ENCODE measurements at places on chromosomes 2 and 18.

- DNase-seq: no peak
Measured at GRCh38 chr2:167954495-167954894, 292.9 kb downstream of the STK39 start.

GRCh38 chr2:201915446-201915845, 109.1 kb downstream of the CDK15 start:
- DNase-seq: no peak

DNA sequence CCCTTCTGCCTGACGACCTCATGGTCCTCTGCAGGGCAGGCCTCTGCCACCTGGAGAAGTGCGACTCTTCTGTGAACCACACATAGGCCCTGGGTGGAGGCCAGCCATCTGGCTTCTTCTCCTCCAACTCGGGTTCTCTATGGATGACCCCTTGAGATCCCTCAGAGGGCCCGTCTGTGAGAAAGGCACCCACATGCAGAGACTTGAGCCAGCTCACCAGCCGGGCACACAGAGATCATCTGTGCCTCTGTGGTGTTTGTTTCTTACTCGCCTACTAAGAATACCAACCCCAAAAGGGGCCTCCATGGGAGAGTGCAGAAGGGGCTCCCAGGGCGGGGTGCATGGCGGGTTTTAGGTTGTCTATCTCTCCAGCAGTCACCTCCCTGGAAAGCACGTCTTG, 176.5 kb upstream of the SALL3 start:
- DNase-seq: no peak

- no peak for DNase-seq
Measured at GRCh38 chr2:24009680-24010476, at the start of gene MFSD2B. MFSD2B (plus strand) TSS chr2:24010085; CDS start chr2:24010097, 12 bp downstream.

GRCh38 chr2:75328156-75328555, 128.8 kb upstream of the TACR1 start:
- no peak for DNase-seq

DNA sequence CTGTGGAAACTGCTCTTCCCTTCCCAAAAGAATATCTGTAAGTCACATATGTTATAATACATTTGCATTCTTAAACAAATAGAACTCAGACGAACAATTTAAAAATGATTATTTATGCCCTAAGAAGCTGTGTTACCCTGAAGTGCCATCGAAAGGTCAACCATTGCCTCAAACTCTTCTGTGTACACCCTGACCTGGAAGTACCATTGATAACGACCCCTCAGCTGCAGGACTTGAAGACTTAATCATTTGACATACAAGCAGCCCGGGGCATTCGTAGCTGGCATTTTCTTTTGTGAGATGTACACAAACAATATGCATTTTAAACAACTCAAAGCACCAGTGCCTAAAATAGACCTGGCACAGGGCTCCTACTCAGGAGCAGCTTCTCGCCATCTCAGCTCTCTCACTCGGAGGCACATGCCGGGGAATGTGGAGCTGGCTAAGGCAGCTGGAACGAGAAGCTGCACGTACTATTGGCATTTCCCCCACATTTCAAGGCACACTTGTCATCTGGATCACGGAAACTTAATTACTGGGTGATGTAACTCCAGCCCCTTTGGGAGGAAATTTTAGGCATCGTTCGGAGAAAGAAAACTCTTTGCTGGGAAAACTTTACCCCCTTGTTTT, 170.0 kb upstream of the GALNT5 start:
- no peak for DNase-seq

DNA sequence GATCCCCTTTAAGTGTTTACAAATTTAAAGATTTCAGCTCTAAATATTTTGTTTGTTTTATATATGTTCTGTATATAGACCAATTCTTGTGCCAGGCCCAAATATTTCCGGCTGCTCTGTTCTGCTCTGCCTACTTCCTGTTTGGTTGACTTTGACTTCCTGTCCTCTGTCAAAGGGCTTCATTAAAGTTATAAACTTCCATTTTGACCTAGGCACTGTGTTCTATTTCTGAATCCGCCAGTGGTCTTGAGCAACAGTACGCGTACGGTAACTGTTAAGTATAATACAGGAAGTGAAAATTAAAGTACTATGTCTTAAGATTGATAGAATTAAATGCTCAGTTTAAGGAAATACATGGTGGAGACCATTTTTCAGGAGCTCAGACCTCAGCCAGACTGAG, 13.5 kb upstream of the REL start:
- no peak for DNase-seq

DNA sequence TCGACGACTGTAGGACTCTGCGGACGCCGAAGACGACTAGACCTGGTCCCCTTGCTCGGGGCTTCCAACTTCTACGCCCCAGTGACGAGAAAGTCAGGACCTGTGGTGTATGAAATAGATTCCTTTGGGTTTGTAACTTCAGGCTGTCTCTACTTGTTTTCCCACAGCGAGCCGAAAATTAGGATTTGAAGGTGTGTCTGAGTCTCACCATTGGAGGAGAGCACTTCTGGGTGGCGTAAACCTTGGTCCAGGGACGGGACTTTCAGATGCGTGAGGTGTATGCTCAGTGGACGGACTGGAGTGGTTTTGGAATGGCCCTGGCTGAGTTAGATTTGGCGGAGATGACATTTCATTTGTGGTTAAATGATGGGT, 1.3 kb downstream of the BIRC6 start:
- peak; percentile 17 for DNase-seq

- DNase-seq: no peak
Measured at GRCh38 chr2:85981579-85982247, 92.9 kb upstream of the ST3GAL5 start.

DNA sequence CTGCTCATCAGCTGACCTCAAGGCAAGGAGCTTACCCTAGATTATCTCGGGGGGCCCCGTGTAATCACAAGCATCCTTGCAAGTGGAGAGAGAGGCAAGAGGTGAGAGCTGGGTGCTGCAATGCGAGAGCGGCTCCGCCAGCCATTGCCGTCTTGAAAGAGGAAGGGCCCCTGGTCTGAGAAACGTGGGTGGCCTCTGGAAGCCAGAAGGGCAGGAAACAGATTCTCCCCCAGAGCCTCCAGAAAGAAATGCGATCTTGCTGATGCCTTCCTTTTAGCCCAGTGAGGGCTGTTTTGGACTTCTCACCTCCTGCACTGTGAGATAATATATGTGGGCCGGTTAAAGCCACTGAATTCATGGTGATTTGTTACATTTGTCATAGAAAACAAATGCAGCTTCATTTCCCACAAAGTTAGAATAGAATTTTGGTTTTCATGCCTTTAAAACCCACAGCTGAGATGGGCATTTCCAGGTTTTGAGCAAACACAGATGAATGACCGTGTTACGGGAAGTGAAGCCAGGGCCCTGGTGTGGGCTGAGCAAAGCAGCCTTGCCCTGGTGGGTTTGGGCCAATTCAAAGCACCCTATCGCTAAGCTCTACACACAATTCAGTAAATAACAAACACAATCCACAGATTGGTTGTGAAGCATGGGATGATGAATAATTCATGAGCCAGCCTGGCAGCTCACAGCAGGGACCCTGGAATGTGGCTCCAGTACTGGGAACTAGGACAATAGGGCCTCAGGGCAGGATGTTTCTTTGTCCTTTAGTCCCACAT, 319.9 kb upstream of the HS6ST1 start:
- DNase-seq: no peak

GRCh38 chr2:64966017-64966416, 23.2 kb upstream of the SLC1A4 start:
- DNase-seq: no peak

- DNase-seq: no peak
Measured at GRCh38 chr18:48391868-48392267, 17.3 kb downstream of the ZBTB7C start.

GRCh38 chr2:222989431-222989830, 62.6 kb upstream of the KCNE4 start:
- DNase-seq: no peak

- DNase-seq: peak; percentile 79
Measured at GRCh38 chr2:1550658-1551316, 137.5 kb downstream of the TPO start.

DNA sequence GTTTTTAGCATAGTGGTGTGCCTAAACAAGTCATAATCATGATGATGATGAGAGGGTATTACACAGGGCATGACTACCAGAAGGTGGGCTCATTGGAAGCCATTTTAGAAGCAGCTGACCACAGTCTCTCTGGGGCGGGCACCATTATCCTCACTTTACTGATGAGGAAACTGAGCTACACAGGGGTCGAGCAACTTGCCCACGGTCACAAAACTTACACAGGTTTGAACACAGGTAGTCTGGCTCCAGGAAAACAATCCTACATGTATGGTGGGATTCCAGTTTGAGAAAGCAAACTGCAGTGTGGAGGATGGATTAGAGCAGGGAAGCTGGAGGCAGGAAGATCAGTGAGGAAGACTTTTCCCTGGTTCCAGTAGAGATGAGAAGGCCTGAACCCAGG, 6.2 kb downstream of the RHOB start:
- DNase-seq: no peak

- no peak for DNase-seq
Measured at GRCh38 chr2:64274399-64275173, 130.4 kb upstream of the PELI1 start.

- DNase-seq: no peak
Measured at GRCh38 chr2:133641942-133642725, 73.9 kb upstream of the NCKAP5 start.

DNA sequence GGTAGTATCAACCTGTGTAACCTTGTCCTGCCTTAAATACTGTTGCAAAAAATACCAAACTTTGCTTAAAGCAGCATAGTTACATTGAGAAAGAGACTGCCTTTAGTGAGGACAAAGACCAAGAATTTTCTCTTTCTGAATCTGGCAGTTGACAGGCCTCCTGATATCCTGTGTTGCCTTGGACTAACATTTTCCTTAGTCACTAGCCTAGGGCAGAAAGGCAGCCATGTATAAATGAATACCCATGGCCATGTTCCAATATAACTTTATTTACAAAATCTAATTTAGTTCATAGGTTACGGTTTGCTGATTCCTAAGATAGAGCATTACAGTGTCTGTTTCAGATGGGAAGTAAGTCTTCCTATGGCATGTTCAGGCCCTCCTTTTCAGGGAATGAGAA, 895.4 kb downstream of the CNTNAP5 start:
- DNase-seq: no peak

DNA sequence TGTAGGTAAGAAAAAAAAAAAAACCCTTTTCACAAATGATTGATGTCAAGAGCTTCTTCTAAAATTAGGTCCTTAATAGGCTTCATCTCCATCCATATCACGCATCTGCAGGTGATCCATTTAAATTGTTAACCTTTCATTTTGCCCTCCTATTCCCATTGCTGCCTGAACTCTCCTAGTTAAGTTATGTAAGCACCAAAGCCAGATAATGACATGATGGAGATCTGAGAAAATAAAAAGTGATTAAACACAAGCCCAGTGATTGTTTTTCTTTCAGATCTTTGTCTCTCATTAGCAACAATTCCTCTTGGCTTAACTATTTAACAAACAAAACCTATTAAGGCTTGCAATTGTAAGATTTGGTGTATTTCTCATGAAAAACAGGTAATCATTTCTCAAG, 20.0 kb downstream of the LANCL1 start:
- no peak for DNase-seq

GRCh38 chr2:34045101-34045655, 446.1 kb upstream of the FAM98A start:
- no peak for DNase-seq

DNA sequence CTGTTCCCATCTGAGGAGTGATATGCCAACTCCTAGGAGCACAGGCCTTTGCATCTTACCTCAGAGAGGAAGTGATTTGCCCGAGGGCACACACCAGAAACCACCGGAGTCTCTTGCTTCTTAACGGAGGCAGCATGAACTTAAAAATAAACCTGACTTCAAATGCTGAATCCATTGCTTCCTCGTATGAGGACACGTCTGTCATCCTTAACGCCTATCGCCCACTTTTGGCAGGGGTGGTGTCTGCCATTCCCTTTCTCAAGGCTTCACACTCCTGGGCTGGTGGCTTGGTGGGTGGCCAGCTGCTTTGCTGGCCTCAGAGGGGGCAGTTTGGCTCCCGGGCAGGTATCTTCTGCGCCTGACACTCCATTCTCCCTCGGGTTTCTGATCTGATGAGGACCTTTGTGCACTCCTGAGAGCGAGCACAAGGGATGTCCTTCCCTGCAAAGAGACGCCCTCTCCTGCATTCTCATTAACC, 1.1 kb upstream of the PREB start:
- no peak for DNase-seq

- no peak for DNase-seq
Measured at GRCh38 chr2:238727585-238728329, 120.1 kb upstream of the TWIST2 start.

- no peak for DNase-seq
Measured at GRCh38 chr2:133252780-133253355, 315.4 kb downstream of the NCKAP5 start.

DNA sequence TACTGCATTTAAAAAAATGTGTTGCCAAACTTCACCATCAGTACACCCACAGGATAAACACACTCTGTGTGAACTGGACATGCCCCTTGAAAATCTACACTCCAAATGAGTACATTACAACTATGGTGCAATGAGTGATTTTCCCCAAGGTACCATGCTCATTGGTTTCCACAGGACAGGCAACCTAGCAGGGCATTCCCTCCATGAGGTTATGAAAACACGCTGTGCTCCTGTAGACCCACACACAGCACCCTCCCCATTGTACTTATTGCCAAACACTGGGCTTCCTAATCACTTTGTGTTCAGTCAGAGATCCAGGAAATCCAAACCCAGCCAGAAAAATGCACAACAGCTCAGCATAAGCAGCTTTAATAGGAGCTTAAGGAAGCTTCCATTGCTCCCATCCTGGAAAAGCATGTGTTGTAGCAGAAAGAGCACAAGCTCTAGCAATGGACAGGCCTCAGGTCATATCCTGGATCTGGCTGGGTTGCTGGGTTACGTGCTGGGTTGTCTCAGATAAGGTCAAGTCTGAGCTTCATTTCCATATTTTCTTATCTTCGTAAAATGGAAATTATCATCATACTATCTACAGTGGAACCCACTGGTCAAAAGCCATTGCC, 20.8 kb upstream of the ATIC start:
- no peak for DNase-seq

- DNase-seq: no peak
Measured at GRCh38 chr2:191177751-191178736, 27.2 kb upstream of the STAT4 start.

DNA sequence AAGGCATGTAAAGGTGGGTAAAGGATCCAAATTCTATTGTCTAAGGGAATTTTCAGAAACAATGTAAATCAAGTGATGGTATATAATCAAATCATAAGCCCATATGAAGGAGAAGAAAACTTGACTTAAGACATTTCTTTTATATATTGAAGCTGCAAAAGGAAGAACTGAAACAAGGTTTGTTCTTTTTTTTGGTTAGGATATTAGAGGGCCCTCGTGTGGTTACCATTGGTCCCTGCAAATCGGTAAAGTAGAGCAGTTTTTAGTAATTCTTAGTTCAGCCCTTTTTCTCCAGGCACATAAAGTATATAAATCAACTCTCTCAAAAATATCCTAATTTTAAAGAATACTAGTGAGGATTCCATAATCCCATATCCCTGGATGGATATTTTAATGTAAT, 105.6 kb upstream of the STK17B start:
- no peak for DNase-seq

GRCh38 chr2:208266553-208266893, 468 bp downstream of the PIKFYVE start:
- no peak for DNase-seq

- no peak for DNase-seq
Measured at GRCh38 chr18:22224339-22224738, 55.0 kb downstream of the GATA6 start.

- DNase-seq: no peak
Measured at GRCh38 chr2:25149646-25150045, 18.7 kb downstream of the POMC start.

- DNase-seq: no peak
Measured at GRCh38 chr2:236008857-236009256, 159.3 kb downstream of the GBX2 start.
